ENCODE measurements at places on chromosomes 2 and 18. TPM values are rescaled to one million over a fixed set of nuclear protein-coding genes. Genes with fewer than 3 reads are reported as not detected.

C2orf78 gene
- not detected for total RNA-seq

PHOSPHO2 gene
- total RNA-seq: 12.7 TPM

UGT1A6 gene
- total RNA-seq: 116 TPM

SMARCAL1 gene
- total RNA-seq: 24.6 TPM

MC4R gene
- total RNA-seq: not detected

RGPD4 gene
- total RNA-seq: not detected

OXER1 gene
- total RNA-seq: 0.59 TPM

TMEM185B gene
- 42.0 TPM for total RNA-seq

RAD51AP2 gene
- total RNA-seq: not detected

GRP gene
- total RNA-seq: not detected

STK17B gene
- 38.5 TPM for total RNA-seq

GLB1L gene
- 7.6 TPM for total RNA-seq

ZBTB7C gene
- total RNA-seq: not detected

ALPP gene
- total RNA-seq: not detected

KCNF1 gene
- not detected for total RNA-seq

FOXD4L1 gene
- 0.92 TPM for total RNA-seq

HOXD11 gene
- total RNA-seq: not detected

LINC00305 gene
- total RNA-seq: not detected

GPBAR1 gene
- total RNA-seq: 1.1 TPM

MZT2A gene
- total RNA-seq: 100 TPM

VWC2L gene
- total RNA-seq: not detected

CXCR1 gene
- not detected for total RNA-seq

CABLES1 gene
- total RNA-seq: 16.2 TPM
